ENCODE measurements at places on chromosomes 4 and X. TPM values are rescaled to one million over a fixed set of nuclear protein-coding genes. Genes with fewer than 3 reads are reported as not detected.

- DNase-seq, result no peak
These were observed 118.4 kb upstream of the GPM6A start for GRCh38 chr4:175930471-175930870.

Gene SPATA18
- total RNA-seq, result 3.5 TPM

Gene SLC2A9
- 0.43 TPM for total RNA-seq

- no peak for DNase-seq
These were observed 469.6 kb downstream of the PDGFC start for GRCh38 chr4:156501962-156502361.

Gene HTR2C
- not detected for total RNA-seq

DNA sequence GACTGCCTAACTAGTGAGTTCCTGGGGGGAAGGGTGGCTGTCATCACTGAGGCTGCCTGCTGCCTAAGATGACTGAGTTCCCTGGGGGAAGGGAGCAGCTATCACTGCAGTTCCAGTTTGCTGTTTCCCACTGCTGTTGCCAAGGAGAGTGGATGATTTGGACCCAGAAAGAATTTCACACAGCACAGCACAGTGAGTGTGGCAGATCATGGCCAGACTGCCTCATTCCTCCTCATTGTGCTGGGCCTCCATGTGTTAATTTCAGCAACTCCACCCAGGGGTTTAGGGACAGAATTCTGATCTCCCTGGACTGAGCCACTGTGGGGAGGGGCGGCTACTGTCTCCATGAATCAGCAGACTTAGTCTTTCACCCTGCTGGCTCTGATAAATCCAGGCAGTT, 125.0 kb downstream of the TEX13C start:
- no peak for DNase-seq

DNA sequence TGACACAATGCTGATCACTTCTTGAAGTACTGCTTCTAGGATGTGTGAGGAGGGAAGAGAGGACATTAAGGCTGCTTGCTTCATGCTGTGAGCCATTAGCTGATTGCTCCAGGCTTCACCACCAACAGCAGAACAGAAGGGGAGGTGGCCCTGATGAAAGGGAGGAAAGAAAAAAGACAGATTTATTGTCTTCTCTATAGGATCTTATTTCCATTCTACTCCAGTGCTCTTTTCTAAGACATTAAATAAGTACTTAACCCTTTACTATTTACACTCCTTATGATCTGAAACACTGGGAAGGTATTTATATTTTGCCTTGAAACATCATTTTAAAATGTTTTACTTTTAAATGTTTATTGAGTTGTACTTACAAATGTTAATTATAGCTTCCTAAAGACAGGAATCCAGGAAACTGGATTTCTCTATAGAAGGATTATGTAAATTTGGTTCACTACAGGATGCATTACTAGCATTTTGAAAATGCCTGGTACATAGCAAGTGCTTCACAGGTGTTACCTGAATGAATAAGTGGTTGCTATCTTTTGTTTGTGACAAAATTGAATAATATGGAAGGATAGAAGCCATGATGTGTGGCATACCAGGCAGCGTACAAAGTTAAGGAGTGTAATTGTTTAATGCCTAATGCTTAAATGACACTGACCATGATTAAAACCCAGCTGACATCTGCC, 680.9 kb upstream of the ATOH1 start:
- DNase-seq, result no peak

Gene PRDM8
- total RNA-seq, result 1.6 TPM

DNA sequence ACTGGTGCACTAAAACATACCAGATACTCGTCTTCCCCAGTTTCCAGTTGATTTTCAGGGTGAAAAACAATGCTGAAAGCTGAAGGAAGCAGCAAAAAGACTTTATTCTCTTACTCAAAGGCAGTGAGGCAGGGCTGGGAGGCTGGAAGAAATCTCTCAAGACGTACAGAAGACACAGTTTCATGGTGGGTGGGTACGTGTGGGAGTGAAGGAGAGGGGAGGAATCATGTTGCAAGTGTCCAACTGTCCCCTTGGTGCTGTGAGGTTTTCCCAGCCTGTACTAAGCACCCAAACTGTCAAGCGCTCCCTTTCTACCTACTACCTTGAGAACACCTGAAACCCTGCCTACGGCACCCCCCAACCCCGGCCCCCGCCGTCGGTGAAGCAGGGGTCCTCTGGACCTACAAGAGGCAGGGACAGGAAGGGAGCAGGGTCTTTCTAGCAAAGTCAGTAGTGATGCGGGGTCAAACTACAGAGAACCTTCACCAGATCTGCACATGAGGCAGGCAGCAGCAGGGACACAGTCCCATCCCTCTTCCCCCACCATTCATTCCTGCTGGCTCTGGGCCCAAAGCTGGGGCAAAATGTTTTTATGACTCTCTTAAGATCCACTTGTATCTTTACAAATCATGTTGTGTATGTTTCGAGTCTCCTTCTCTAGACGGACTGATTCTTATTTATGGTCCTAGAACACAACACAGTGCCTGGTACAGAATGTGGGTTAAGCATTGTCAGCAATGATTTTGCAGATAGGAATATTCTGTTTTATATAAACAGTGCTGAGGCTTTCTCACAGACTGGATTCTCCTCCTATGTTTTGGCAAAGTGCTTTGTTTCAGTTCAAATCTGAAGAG, 2.4 kb upstream of the SETD7 start:
- no peak for DNase-seq

DNA sequence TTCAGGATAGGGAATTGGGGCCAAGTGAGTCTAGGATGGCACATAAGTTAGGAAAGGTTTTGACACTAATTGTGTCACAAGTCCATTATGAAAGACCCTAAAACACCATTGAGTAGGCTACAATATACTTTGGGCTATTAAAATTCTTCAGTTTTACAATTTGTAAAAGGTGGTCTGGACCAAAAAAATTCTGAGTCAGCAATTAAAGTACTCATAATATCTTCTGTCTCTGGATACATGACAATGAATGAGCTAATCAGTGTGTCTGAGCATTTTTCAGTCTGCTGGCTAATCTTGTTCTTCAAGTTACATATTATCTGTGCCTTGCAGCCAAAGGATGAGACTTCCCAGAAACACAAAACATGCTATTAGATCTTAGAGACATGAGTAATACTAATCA, 14.3 kb downstream of the ARMCX1 start:
- no peak for DNase-seq

- DNase-seq, result no peak
These were observed 134.4 kb downstream of the POLA1 start for GRCh38 chrX:24828147-24828546.

Gene TSPAN5
- total RNA-seq, result 0.45 TPM

GRCh38 chrX:145630806-145631435, 186.7 kb upstream of the SLITRK2 start:
- DNase-seq, result no peak

- DNase-seq, result no peak
These were observed 34.0 kb downstream of the UTP14A start for GRCh38 chrX:129939986-129940385.

GRCh38 chr4:8383016-8383415, 57.5 kb downstream of the ACOX3 start:
- no peak for DNase-seq

Gene APLN
- not detected for total RNA-seq

All from GM12878 (cell line).